ENCODE measurements at places on chromosomes 5 and 9.

GRCh38 chr9:32264170-32264864 is 120.1 kb upstream of the ACO1 start:
- no peak for DNase-seq

DNA sequence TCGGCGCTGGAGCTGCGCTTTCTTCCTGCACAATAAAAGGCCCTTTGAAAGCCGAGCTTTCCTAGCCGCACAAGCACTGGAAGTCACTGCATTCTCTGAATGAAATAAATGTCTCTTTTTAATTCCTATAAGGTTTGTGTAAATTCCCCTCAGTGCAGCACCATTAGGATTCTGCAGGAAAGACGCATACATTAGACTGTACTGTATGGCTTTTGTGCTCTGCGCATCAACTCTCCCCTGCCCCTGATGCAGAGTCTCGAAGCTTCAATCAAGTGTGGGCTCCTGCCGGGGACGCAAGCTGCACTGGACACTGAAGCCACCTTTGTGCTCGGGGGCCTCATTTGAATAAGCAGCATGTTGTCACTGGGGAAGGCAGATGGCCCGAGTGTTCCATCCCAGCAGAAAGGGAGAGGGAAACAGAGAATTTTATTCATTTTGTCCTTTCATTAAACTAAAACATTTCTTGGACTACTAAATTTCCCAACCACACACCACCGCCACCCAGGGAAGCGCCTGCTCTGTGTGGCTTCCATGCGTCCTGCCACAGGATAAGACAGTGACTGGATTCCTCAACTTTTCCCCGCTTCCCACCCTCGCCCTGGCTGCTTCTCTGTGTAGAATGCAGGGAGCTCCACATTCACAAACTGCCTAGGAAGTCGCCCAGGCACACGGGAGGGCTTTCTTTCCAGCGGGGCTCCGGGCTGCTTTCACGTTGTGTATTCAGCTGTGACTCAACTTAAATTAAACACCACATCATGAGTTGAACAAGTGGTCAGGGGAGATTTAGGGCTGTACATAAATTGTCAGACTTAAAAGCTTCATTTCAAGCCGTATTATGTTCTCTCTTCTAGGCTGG is 635.4 kb downstream of the IRX1 start:
- no peak for DNase-seq

- no peak for DNase-seq
Measured at GRCh38 chr5:91302305-91302704, 80.8 kb downstream of the ARRDC3 start.

- no peak for DNase-seq
Measured at GRCh38 chr5:159316519-159317383, 13.5 kb downstream of the IL12B start.

DNA sequence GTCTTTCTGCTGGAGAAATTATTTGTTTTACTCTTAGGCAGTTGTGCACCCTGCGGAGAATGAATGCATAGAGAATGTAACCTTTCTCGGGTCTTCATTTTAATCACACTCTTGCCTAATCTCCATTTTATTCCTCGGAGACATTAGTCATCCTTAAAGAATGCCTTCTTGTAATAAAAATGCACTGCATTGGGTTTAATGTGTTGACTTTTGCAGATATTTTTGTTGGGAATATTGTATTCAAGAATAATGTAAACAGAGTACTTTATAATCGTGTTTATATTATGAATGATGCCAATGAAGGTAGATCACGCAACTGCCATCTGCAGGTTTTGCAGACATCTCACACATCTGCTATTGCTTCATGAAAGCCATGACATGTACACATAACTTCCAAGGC is 1093.9 kb upstream of the CDH6 start:
- DNase-seq = no peak

DNA sequence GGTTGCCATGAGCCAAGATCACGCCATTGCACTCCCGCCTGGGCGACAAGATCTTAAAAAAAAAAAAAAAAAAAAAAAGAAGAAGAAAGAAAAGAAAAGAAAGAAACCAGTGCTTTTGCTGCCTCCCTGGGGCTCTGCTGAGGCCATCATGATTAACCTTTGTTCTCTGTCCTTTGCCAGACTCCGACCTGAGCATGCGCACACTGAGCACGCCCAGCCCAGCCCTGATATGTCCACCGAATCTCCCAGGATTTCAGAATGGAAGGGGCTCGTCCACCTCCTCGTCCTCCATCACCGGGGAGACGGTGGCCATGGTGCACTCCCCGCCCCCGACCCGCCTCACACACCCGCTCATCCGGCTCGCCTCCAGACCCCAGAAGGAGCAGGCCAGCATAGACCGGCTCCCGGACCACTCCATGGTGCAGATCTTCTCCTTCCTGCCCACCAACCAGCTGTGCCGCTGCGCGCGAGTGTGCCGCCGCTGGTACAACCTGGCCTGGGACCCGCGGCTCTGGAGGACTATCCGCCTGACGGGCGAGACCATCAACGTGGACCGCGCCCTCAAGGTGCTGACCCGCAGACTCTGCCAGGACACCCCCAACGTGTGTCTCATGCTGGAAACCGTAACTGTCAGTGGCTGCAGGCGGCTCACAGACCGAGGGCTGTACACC is 251.7 kb downstream of the MARCHF11 start:
- no peak for DNase-seq

- no peak for DNase-seq
Measured at GRCh38 chr9:132639322-132639721, 30.5 kb downstream of the DDX31 start.
